CD4-positive, alpha-beta T cell treated with Interleukin-12 subunit alpha and Interleukin-12 subunit beta, for 1 hour (primary cell): ENCODE measurements at places on chromosomes 7 and 10.

GRCh38 chr7:28473571-28474281 lies 61.4 kb downstream of the CREB5 start:
- DNase-seq, result no peak

DNA sequence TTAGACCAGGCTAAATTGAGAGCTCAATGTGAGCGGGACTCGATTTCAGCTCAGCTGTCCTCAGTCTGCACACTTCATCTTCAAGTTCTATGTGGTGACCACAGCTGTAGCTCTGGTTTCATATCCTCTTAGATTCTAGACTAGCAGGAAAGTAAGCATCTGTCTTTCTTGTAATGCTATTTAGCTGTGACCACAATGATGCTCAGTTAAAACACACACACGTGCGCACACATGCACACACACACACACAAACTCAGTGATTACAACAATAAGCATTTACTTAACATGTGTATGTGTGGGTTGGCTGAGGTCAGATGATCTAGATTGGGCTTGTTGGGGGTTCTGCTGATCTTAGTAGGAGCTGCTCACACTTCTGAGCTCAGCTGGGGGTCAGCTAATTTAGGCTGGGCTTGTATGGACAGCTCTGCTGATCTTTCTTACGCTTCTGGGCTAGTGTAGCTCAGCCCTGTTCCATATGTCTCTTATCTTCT lies 82.5 kb downstream of the ZNF365 start:
- no peak for DNase-seq

DNA sequence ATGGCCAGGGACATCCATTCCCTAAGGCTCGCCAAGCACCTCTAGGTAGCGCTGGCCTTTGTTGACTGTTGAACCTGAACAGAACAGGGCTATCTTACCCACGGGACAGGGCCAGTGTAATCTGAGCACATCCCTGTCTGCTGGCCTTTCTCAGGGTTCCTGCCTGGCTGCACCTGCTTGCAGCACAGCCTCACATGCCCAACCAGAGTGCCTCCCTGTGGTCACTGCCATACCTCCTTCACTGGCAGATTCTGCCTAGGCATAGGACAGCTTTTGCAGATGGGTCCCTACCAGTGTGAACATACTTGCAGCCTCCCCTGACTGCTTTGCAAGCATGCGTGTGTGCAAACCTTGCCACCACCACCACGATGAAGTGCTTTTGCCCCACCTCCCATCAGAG lies 15.8 kb upstream of the LIPN start:
- DNase-seq, result no peak

- DNase-seq, result no peak
Measured at GRCh38 chr7:7897509-7897908, 71.1 kb upstream of the GLCCI1 start.

DNA sequence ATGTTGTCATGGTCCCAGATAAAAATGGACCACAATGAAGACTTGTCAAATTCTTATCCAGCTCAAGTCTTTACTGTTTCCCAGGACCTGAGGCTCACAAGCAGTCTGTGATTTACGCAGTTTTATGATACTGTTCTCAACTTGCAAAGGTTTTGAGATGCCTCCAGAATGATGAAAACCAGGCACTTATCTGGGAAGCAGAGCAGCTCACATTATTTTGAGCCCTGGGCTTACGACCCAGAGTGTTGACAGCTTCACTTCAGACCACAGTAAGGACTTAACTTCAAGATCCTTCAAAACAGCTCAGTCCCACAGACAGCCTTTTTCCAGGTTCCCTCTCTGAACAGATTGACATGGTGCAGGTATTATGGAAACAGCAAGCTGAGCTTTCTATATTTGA lies 236.1 kb downstream of the RNLS start:
- no peak for DNase-seq

- DNase-seq, result peak; percentile 25
Measured at GRCh38 chr10:6973899-6974298, 393.8 kb upstream of the PRKCQ start.

- DNase-seq, result peak; percentile 53
Measured at GRCh38 chr10:96719850-96720421, 378 bp downstream of the PIK3AP1 start.
